ENCODE measurements at places on chromosomes 13 and 19. TPM values are rescaled to one million over a fixed set of nuclear protein-coding genes. Genes with fewer than 3 reads are reported as not detected.

DAND5 gene
- not detected for total RNA-seq

ZNF829 gene
- total RNA-seq, result 2.0 TPM

RFPL4A gene
- total RNA-seq, result not detected

EMC10 gene
- 110 TPM for total RNA-seq

All from cardiac atrium fibroblast (primary cell).